ENCODE measurements at places on chromosomes 3 and 15.
A peak's percentile ranks its signal among the peaks of the same experiment; 100 is the strongest.

GRCh38 chr3:171801738-171802589 lies 8.3 kb downstream of the PLD1 start:
- H3K27ac ChIP-seq: peak overlapping the region; percentile 91
- DNase-seq: no peak
- H3K36me3 ChIP-seq: no peaks in the 10 kb centered on the region
- no peak overlapping the region for H3K4me3 ChIP-seq
- peaks cover 100% of the 10 kb centered on the region for H3K4me1 ChIP-seq

- H3K36me3 ChIP-seq: no peaks in the 10 kb centered on the region
- no peaks in the 10 kb centered on the region for H3K4me1 ChIP-seq
- H3K4me3 ChIP-seq: no peak overlapping the region
- H3K27me3 ChIP-seq: no peaks in the 10 kb centered on the region
- H3K27ac ChIP-seq: no peak overlapping the region
Measured at GRCh38 chr3:106566277-106566676, 697.5 kb upstream of the CBLB start.

DNA sequence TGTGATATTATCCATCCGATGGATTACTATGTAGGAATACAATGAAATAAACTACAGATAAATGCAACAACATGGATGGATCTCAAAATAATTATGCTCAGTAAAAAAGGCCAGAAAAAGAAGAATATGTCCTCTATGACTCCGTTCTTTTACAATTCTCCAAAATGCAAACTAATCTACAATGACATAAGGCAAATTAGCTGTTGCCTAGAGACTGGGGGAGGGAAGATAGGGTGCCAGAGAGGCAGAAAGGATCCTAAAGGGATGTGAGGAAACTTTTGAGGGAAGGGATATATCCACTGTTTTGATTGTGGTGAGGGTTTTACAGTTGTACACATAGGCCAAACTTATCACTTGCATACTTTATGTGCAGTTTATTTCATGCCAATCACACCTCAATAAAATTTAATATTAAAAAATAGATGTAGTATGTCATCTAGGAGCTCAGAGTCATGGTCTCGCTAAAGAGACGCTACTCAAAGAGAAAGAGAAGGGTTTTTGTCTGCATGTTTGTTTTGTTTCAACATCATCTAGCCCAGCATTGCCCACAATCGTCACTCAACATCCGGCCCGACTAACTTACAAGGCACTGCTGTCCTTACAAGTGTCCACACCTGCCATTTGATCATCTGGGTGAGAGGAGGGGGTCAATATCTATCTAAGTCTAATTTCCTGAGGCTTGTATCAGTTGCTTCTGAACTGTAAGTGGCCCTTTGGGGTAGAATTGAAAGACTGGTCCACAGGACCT lies 29.5 kb downstream of the HES1 start:
- no peak for DNase-seq
- H3K4me1 ChIP-seq: peaks cover 35% of the 10 kb centered on the region
- no peaks in the 10 kb centered on the region for H3K36me3 ChIP-seq
- H3K27ac ChIP-seq: no peak overlapping the region
- no peak overlapping the region for H3K4me3 ChIP-seq

GRCh38 chr3:76025561-76025960 lies 240.2 kb upstream of the ZNF717 start:
- no peaks in the 10 kb centered on the region for H3K4me1 ChIP-seq
- no peak for DNase-seq
- no peaks in the 10 kb centered on the region for H3K36me3 ChIP-seq
- H3K27me3 ChIP-seq: no peaks in the 10 kb centered on the region
- no peak overlapping the region for H3K27ac ChIP-seq

DNA sequence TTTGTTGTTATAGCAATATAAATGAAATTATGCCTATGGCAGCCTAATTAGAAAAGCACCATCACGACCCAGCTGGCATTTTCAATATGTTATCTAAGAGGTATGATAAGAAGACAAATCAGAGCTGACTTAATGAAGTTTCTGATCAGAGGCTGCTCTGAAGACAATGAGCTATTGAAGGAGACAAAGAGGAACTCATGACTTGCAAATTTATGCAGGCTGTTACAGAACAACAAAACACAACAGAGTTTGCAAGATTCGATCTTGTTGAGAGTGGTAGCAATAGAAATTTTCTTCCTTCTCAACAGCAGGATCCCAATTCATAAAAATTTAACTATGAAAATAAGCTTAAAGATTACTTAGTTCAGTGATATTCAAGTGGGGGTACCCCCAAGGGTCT lies 7.7 kb downstream of the CCDC54 start:
- H3K4me1 ChIP-seq: no peaks in the 10 kb centered on the region
- H3K27ac ChIP-seq: no peak overlapping the region
- H3K4me3 ChIP-seq: no peak overlapping the region
- no peak for DNase-seq

GRCh38 chr3:46221938-46222337 lies 13.8 kb upstream of the CCR1 start:
- H3K4me1 ChIP-seq: no peaks in the 10 kb centered on the region
- H3K27me3 ChIP-seq: no peaks in the 10 kb centered on the region
- DNase-seq: no peak

DNA sequence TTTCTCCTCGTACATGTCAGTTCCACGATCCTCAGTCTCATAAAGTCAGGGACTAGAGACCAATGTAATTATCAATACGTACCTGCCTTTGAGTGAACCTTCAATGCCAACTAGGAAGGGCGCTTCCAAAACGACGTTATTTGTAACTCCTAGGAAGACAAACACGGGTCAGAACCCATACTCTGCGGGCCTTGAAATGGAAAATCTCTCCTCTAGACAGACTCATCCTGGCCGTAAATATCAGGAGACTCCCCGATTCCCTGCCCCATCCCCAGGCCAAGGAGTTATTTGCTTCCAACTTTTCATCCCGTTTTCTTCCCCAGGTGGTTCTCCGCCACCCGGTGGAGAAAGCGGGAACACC lies 578 bp downstream of the OIP5 start:
- no peaks in the 10 kb centered on the region for H3K36me3 ChIP-seq
- no peak for DNase-seq
- H3K4me1 ChIP-seq: peaks cover 4% of the 10 kb centered on the region
- H3K4me3 ChIP-seq: peak overlapping the region; percentile 97
- H3K27ac ChIP-seq: peak overlapping the region; percentile 64

GRCh38 chr15:38994310-38994709 lies 429.7 kb upstream of the RASGRP1 start:
- no peak overlapping the region for H3K4me3 ChIP-seq
- no peak overlapping the region for H3K27ac ChIP-seq
- no peaks in the 10 kb centered on the region for H3K36me3 ChIP-seq
- no peaks in the 10 kb centered on the region for H3K27me3 ChIP-seq
- DNase-seq: no peak
